IMR-90 (cell line): ENCODE measurements at places on chromosomes 12 and 14. TPM values are rescaled to one million over a fixed set of nuclear protein-coding genes. Genes with fewer than 3 reads are reported as not detected.

- peak; percentile 64 for DNase-seq
These were observed 199.7 kb upstream of the ATXN7L3B start for GRCh38 chr12:74337951-74338350.

DNA sequence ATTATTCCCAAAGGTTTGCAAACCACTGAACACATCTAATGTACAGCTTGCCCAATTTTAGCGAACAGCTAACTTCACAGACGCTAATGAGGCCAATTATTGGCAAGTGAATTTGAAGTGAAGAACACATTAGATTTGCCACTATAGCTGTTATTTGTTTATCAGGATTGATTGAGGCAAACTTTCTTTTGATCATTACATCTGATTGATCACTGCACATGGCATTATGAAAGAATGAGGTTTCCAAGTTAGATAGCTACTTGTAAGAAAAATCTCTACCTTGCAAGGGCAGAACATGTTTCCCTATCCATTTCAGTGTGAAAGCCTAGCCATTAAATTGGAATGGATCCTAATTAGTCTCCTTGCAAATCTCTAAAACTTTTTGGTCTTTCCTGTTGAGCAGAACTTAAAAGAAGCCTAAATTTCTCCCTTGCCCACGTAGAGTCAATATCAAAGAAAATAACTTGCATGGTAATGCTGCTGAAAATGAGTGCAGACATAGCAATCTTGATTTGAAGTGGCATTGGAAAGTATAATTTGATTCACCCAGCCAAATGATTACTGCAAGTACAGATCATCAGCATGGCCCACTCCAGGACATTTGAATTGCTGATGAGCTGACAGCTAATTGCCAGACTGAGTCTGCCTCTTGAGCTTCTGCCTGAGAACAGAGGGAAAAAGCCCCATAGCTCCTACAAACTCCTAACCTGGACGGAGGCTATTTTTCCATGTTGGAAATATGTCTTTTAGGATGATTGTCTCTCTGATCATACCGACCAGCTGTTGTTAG, 98.6 kb downstream of the TPH2 start:
- no peak for DNase-seq

- DNase-seq, result peak; percentile 14
These were observed 718.1 kb downstream of the DIO2 start for GRCh38 chr14:79493081-79493645.

GRCh38 chr14:93954900-93955849, 21.2 kb downstream of the ASB2 start:
- DNase-seq, result no peak

DNA sequence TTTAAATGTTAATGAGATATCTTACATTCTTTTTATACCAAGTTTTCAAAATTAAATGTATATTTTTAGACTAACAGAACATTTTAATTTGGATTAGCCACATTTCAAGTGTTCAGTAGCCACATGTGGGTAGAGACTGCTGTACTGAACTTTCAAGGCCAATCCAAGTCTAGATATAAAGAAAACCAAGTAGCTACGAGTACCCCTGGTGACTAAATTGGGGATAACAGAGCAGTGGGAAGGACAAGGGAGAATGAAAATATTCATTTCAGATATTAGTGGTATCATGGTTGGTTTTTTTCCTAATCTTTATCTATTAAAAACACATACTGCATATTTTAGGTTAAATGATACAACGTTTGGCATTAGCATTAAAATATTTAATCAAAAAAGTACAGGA, 69.4 kb upstream of the RHOJ start:
- peak; percentile 35 for DNase-seq

DNA sequence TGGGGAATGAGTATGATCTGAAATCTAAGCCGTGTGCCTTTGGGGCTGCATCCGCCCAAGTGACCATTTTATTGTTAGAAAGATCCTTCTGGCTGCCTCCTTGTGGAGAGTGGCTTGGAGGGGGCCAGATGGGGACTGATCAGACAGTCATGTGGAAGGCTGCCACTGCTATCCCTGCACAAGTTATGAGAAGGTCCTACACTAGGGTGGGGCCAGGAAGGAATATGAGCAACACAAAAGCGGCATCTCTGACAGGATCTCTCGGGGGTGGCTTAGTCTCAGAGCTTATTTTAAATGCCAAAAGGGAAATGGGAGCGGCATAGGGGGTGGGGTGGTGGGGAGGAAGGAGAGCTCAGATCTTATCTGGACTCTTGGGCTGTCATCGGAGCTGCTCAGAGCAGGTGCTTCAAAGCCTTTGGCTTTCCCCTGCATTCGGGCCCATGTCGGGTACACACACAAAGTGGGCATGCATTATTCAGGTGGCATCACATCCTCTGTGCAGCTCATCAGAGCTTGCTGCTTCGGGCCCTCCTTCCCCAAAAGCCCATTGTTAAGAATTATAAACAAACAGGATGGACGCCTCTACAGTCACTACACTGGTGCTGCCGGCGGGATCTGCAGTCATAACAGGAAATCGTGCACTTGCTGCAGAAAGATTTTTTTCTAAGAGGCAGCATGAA, 805.4 kb downstream of the VRK1 start:
- no peak for DNase-seq

DNA sequence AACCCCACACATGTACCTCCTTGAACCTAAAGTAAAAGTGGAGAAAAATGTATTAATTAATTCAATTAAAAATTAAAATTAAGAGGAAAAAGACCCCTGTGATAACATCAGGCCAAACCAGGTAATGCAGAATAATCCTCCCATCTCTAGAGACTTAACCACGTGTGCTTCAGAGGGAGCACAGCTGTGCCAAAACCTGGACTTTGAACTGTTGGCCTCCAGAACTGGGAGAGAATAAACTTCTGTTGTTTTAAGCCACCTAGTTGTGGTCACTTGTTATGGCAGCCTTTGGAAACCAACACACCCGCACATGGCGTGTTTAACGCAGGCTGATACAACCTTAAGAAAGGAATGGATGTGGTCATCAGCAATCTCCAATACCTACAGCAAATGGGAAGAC, 23.8 kb downstream of the OAS2 start:
- no peak for DNase-seq

DNA sequence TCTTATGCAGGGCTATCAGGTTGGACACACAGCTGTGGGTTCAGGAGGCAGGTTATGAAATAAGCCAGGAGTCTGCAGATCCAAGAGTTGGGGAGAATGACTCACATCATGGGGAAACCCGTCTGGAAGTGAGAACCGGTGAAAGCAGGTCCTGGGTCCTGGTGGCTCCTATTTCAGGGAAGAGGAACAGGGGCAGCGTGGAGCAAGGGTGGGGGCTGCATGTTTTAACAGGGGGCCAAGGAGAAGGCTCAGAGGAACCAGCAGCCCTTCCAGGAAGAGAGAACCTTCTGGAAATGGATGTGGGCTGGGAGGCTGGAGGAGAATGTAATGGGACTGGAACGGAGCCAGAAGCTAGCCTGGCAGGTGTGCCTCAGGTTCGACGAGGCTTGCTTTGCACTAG, 7.8 kb upstream of the KRT74 start:
- DNase-seq, result peak; percentile 10

NTF3 gene
- 12.2 TPM in 2 replicates for total RNA-seq

CISTR gene
- total RNA-seq, result not detected in 2 replicates

TEX22 gene
- total RNA-seq, result under 0.01 and 0.18 TPM in 2 replicates

HOXC11 gene
- total RNA-seq, result not detected in 2 replicates

ANO2 gene
- 0.28 TPM in 1 of 2 replicates, not detected in the other for total RNA-seq

MANSC1 gene
- total RNA-seq, result 1.1 TPM in 2 replicates

SPX gene
- total RNA-seq, result under 0.01 and 0.28 TPM in 2 replicates
